ENCODE measurements at places on chromosomes 3 and 15.

GRCh38 chr3:37453393-37454389, 279.3 kb upstream of the LRRFIP2 start:
- DNase-seq, result no peak

GRCh38 chr3:57966829-57967228, 41.4 kb upstream of the FLNB start:
- no peak for DNase-seq

GRCh38 chr3:62323241-62323640, 50.1 kb downstream of the FEZF2 start:
- no peak for DNase-seq

- no peak for DNase-seq
These were observed 705.2 kb downstream of the NAALADL2 start for GRCh38 chr3:175564363-175564762.

DNA sequence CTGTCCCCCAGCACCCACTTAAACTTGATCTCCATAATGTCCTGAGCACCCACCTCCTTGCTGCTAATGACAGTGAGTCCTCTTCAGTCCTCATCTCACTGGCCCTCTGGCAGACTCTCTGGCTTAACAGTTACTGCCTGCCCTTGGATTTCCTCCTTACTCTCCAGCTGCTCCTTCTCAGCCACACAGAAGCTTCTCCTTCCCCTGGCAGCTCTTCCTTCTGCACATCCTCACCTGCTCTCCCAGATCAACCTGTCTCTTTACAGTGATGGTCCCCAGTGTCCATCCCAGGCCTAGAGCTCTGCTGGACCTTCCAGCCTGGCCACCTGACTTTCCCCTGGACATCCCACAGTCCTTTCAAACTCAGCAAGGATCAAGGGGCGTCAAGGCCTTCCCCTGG, 47.4 kb upstream of the SMAD3 start:
- no peak for DNase-seq

GRCh38 chr3:169420429-169420828, 243.1 kb downstream of the MECOM start:
- peak; percentile 24 for DNase-seq

DNA sequence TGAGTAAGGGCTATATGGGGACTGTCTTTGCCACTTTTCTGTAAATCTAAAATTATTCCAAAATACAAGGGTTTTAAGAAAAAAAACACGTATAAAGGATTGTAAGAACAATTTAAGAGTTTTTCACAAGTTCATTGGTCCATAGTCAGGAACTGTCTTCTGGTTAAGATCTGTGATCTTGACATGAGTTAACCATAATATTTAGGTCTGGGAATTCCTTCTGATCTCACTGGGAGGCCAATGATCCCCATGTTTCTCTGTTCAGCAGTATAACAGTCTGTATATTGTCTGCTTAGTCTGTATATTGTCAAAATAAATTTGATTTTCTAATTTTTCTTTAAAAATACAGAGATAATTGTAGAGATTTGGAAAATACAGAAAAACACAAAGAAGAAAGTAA, 848 bp upstream of the RHCG start:
- DNase-seq, result peak; percentile 23

- DNase-seq, result no peak
These were observed 29.9 kb upstream of the ZKSCAN7 start for GRCh38 chr3:44525060-44525459.

DNA sequence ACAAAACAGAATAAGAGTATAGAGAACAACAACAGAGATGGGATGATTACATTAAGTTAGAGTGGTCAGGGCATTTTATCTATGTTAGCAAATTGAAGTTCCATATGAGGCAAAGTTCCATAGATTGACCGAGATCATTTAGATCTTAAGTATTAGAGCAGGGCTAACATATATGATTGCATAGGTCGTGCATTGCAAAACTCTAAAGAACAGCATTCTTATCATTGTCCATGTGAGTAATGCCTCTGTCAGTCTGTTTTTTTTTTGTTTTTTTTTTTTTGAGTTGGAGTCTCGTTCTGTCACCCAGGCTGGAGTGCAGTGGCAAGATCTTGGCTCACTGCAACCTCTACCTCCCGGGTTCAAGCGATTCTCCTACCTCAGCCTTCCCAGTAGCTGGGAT, 341.7 kb upstream of the KCNH8 start:
- DNase-seq, result no peak

GRCh38 chr3:23885210-23885609, 31.6 kb downstream of the NKIRAS1 start:
- no peak for DNase-seq

GRCh38 chr3:196140224-196140623, 58.3 kb upstream of the TFRC start:
- no peak for DNase-seq

- DNase-seq, result no peak
These were observed 219.7 kb upstream of the LRIG1 start for GRCh38 chr3:66720508-66720907.

GRCh38 chr3:23666818-23667217, 138.9 kb upstream of the UBE2E1 start:
- no peak for DNase-seq

DNA sequence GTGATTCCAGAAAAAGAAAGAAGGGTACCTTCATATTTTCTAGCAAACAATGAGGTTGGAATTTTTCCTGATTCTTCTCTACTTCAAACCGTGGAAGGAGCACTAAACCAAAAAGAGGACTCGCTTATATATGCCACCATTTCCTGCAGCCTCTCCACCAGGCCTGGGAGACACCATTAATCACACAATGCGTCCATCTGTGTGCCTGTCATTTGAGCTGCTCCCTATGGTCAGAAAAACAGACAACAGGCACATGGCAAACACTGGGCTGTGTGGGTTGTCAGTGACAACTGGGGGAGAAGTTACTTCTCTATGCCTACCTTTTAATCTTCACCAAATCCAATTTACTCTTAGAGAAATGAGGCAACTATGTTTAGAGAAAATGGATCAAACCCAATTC, 71.9 kb downstream of the NR2F2 start:
- no peak for DNase-seq

DNA sequence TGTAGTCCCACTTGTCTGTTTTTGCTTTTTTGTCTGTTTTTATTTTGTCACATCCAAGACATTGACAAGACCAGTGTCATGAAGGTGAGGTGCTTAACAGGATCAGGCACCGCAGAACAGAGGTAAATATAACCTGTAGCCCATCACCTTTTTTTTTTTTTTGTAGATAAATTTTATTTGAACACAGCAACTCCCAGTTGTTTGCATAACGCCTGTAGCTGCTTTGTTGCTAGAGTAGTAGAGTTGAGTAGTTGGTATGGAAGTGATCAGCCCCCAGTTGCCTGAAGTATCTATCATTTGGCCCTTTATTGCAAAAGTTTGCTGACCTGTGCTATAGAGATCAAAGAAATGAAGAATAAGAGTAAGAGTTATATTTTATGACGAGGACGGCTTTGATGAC, 135.0 kb downstream of the TCF12 start:
- no peak for DNase-seq

DNA sequence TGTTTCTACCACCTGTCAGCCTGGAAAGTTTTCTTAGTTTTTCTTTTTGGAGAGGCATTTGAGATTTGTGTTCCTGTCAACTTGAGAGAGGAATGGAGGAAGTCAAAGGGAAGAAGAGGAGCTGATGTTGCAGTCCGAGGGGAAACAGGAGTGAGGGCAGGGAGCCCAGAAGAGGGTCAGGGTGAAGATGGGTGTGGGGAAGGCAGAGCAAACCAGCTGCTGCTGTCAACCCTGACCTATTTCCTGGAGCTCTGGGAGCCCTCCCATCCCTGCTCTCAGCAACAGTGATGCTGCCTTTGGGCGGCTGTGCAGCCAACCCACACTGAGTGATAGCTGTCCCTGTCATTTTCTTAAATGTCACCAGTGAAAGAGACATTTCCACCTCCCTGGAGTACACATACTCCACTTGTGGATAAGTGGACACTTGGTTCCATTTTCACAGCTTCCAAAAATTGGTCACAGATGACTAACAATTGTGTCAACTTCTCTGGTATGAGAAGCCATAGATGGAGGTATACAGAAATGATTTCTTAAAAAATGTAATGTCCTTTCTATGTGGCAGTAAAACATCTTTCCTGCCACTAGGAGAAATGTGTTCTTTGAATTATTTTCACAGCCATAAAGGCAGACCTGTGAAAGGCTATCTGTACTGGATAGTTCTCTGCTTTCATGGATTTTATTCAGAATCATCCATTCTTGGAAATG, 556.3 kb upstream of the TBL1XR1 start:
- DNase-seq, result no peak

- DNase-seq, result no peak
These were observed 43.2 kb downstream of the SRGAP3 start for GRCh38 chr3:9206287-9206686.

- peak; percentile 79 for DNase-seq
These were observed 4.0 kb downstream of the RNF13 start for GRCh38 chr3:149816986-149817385.

GRCh38 chr3:170428095-170428494, 9.4 kb downstream of the CLDN11 start:
- DNase-seq, result no peak

GRCh38 chr3:113534365-113534764, 2.0 kb downstream of the SIDT1 start:
- no peak for DNase-seq

DNA sequence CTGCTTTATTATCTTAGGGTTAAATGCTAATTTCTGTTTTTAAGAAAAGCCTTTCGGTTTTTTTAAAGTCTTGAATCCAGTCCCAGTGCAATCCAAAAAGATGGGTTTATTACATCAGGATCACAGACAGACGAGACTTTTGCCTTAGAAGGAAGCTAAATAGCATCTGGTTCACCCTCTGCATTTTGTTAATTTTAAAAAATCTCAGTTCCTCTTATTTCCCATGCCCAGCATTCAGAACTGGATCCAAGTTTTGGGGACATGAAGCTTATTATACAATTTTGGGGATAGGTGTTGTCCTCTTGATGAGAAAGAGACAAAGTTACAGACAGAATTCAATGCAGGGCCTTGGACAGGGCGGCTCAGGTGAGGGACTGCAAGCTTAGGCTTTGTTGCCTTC, 181.5 kb upstream of the LYSMD4 start:
- DNase-seq, result peak; percentile 25

GRCh38 chr15:43518197-43518761, 871 bp downstream of the MAP1A start:
- DNase-seq, result no peak

GRCh38 chr3:118543832-118544231, 490.8 kb downstream of the IGSF11 start:
- DNase-seq, result no peak

DNA sequence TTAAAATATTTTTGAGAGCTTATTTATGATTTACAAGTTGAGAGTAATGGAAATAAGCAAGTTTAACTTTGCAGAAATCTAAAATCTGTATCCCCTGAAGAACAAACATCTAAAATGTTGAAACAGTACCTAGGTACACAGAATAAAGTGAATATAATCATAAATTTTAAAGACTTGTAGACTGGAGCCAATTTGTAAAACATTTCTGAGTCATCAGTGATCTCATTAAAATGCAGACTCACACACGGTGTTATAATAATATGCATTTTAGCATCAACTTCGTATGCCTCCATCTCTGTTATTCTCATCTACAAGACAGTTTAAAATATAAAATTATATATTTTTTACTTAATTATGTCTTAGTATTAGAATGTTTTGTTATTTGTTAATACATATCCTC, 399.5 kb upstream of the GOLIM4 start:
- no peak for DNase-seq

GRCh38 chr3:170423001-170423615, 4.4 kb downstream of the CLDN11 start:
- DNase-seq, result no peak

- no peak for DNase-seq
These were observed 236.4 kb downstream of the THRB start for GRCh38 chr3:24258260-24258659.

GRCh38 chr3:196969134-196969659, 564 bp upstream of the PIGZ start:
- DNase-seq, result peak; percentile 86

DNA sequence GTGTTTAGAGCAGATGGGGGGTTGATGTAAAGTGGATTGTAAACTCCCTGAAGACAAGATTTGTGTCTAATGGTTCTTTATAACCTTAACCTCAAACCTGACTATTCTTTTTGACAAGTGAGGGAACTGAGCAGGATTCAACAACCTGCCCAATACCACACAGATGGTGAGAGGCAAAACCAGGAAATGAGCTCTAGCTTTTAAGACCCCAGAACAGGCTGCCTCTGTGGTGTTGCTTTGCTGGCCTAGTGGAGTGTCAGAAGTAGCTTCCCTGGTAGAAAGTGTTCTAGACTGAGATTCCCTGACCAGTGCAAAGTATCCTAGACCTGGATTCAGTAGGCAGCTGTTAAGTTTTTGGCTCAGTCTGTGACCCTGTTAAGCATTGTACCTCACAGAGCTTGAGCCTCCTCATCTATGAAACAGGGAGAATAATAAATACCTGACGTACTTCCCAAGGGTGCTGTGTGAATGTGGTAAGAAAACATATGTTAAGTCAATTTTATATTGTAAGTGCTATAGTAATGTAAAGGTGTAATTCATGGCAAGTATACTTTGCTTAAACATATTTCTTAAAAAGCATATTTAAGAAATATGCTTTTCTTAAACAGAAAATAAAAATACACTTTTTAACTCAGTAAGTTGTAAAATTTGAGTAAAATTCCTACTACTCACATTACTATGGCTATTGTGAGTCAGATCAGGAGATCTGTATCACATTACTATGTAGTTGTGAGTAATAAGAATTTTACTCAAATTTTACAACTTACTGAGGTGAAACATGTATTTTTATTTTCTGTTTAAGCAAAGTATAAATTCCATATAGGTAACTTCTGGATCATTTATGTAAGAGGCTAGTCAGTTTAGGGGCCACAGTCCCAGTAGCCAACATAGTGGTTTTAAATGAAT, 8.8 kb downstream of the GPR87 start:
- DNase-seq, result no peak

- no peak for DNase-seq
These were observed 3.2 kb downstream of the MAPKBP1 start for GRCh38 chr15:41777421-41777973.

DNA sequence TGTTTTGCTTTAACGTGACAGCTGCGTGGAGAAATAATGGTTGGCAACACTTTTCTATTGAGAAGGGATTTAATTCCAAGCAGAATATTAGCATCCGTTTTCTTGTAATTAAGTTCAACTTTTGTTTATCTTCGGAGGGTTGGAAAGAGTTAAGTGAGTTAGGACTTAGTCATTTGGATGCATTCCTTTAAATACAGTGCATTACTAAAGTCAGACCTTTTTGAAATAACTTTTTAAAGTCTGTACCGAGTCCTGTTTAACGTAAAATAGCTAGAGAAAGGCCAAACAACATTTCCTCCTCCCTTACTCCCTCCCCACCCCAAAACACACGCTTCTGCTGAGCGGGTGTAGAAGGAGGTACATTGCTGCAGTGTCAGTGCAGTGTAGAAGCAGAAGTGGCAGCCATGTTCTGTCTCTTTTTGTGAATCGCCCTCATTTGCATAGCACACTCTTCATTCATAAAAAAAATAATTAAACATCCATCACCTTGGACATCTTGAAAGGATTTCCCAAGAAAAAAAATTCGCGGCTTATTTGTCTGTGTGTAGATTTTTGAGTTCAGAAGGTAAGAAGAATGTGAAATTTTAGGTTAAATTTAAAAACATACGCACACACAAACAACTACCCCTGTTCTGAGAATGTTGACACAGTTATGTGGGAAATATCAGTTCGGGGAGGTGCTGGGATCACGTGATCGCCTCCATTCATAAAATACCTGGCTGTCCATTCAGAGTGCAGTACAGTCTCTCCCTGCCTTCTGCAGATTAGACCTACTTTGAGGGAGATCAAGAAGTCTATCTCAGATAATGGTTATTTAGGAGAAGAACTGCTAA, 1.6 kb downstream of the SPRED1 start:
- DNase-seq, result peak; percentile 75

- no peak for DNase-seq
These were observed 110.1 kb downstream of the CADM2 start for GRCh38 chr3:85068911-85069310.
